ENCODE measurements at places on chromosomes 2 and 18. TPM values are rescaled to one million over a fixed set of nuclear protein-coding genes. Genes with fewer than 3 reads are reported as not detected.

GRCh38 chr18:10318691-10318970, 135.8 kb upstream of the APCDD1 start:
- no peak for DNase-seq

GRCh38 chr2:45382744-45383143, 228.3 kb downstream of the SRBD1 start:
- DNase-seq, result no peak

DNA sequence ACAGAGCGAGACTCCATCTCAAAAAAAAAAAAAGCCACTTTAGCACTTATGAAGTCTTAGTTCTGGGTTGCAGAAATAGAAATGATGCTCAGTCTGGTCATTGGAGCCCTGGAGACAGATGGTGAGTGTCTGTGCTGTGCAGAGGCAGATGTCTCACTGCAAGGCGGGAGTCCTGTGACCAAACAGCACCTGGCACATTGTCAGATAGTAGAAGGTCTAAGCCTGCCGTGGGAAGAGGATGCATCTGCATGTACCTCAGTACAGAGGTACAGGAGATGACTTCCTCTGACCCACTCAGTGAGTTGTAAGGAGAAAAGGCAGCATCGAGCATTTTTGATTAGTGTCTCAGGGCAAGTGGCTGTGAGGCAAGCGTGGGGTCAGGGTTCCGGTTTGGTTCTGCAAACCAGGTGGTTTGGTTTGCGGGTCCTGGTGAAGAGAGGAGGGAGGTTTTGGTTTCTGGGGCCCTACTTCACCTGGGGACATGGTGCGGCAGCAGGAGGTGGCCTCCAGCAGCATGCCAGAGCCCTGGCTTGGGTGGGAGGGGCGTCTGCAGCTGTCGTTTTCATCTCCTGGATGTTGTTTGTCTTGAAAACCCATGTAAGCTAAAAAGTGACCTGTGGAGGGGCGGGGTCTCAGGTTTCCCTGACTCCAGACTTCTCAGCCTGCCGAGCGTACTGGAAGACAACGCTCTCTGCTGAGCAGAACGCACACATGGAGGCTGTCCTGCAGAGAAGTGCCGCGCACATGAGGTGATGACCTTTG, 3.8 kb downstream of the RBFA start:
- DNase-seq, result no peak

DNA sequence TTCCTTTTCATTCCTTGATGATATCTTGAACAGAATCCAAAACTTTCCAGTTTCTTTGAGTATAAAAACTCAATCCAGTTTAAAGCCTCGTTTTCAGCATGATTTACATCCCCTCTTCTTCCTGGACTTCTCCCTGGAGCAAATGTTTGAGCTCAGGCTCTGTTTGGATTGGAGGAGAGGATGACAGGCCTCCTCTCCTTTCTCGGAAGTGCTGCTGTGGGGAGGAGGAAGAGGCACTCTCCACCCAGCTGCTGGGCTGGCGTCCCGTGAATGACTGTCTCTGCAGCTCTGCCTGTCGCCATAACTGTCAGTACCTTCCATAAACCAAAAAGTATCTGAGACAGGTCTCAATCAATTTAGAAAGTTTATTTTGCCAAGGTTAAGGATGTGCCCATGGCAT, 238.2 kb upstream of the AGAP1 start:
- DNase-seq, result no peak

GRCh38 chr2:201256082-201256481, 4.3 kb upstream of the CASP8 start:
- no peak for DNase-seq

GRCh38 chr2:108348816-108349570, 28.8 kb upstream of the SULT1C4 start:
- DNase-seq, result no peak

The RAD51AP2 gene
- not detected for total RNA-seq

The KYNU gene
- 43.8 TPM for total RNA-seq
